ENCODE measurements at places on chromosomes 2 and 18. TPM values are rescaled to one million over a fixed set of nuclear protein-coding genes. Genes with fewer than 3 reads are reported as not detected.

The CMPK2 gene
- total RNA-seq, result 9.2 TPM

The GMCL1 gene
- 15.1 TPM for total RNA-seq

- no peak overlapping the region for H3K4me3 ChIP-seq
- no peaks in the 10 kb centered on the region for H3K36me3 ChIP-seq
- no peak for DNase-seq
These were observed 8.0 kb downstream of the SIX3 start for GRCh38 chr2:44949329-44950151.

GRCh38 chr2:18684206-18685038 lies 95.1 kb upstream of the NT5C1B start:
- no peak overlapping the region for H3K27ac ChIP-seq
- DNase-seq, result no peak
- H3K27me3 ChIP-seq, result no peaks in the 10 kb centered on the region
- H3K36me3 ChIP-seq, result no peaks in the 10 kb centered on the region
- H3K4me3 ChIP-seq, result no peak overlapping the region

The BCL2 gene
- total RNA-seq, result 64.8 TPM

GRCh38 chr2:112118148-112118547 lies 20.0 kb upstream of the FBLN7 start:
- no peak overlapping the region for H3K27ac ChIP-seq
- no peaks in the 10 kb centered on the region for H3K4me1 ChIP-seq
- H3K4me3 ChIP-seq, result no peak overlapping the region
- no peaks in the 10 kb centered on the region for H3K36me3 ChIP-seq
- no peak for DNase-seq
- H3K27me3 ChIP-seq, result no peaks in the 10 kb centered on the region

GRCh38 chr2:96926236-96926635 lies 56.4 kb upstream of the SEMA4C start:
- no peak overlapping the region for H3K27ac ChIP-seq
- H3K4me1 ChIP-seq, result no peaks in the 10 kb centered on the region
- H3K27me3 ChIP-seq, result no peaks in the 10 kb centered on the region
- DNase-seq, result no peak

DNA sequence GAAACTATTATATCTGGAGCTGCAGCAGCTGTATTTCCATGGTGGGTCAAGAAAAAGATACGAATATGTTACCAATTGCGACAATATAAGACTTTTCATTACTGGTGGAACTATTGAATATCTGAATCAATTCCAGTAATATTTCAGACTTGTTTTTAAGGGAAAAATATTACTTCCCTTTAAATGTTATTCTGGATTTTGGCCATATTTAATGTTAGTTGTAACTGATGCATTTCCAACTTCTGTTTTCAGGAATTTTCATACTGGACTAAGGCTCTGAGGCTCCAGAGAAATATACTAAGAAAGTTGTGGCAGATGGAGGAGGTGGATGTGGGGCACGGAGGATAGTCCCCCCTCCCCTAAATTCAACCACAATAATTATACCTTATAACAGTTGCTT lies 555.2 kb upstream of the SETBP1 start:
- H3K36me3 ChIP-seq, result no peaks in the 10 kb centered on the region
- no peak for DNase-seq
- no peak overlapping the region for H3K27ac ChIP-seq
- H3K4me1 ChIP-seq, result no peaks in the 10 kb centered on the region
- H3K4me3 ChIP-seq, result no peak overlapping the region

DNA sequence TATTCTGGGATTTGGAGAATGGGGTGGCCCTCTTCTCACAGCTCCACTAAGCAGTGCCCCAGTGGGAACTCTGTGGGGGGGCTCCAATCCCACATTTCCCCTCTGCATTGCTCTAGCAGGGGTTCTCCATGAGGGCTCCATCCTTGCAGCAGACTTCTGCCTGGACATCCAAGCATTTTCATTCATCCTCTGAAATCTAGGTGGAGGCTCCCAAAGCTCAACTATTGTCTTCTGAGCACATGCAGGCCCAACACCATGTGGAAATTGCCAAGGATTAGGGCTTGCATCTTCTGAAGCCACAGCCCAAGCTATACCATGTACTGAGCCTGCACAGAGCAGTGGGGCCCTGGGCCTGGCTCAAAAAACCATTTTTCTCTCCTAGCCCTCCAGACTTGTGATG lies 162.4 kb upstream of the CWC22 start:
- no peaks in the 10 kb centered on the region for H3K36me3 ChIP-seq
- DNase-seq, result no peak
- H3K27me3 ChIP-seq, result no peaks in the 10 kb centered on the region
- H3K4me3 ChIP-seq, result no peak overlapping the region

GRCh38 chr2:20446255-20446916 lies 488 bp upstream of the RHOB start:
- peak overlapping the region; percentile 86 for H3K4me3 ChIP-seq
- no peak for DNase-seq
- peaks cover 20% of the 10 kb centered on the region for H3K36me3 ChIP-seq
- H3K27ac ChIP-seq, result peak overlapping the region; percentile 98

DNA sequence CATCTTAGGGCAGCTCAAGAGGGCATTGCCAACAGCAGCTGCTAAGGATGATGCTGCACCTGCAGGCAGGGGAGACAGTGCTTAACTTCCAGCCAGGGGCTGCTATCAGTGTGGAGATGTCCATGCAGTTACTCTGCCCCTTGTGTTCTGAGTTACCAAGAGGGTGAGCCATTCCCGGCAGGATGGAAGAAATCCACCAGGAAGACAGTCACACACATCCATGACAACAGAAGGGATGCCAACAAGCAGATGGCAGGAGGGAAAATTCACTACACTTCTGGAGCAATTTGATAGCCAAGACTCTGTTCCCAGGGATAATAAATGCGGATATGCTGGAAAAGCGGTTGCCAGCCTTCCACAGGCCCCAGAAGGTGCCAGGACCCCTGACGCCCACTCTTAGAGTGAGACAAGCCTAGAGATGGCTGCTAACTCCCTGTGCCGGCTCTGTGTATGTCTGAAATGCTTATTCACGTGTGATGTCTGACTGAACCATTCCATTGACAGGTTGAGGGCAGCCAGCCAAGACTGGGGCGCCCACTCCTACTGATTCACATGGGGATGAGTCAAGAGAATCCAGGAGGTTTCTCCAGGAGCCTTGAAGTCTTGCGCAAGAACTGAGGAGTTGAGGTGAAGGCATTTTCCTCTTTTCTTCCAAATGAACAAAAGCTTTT lies 24.5 kb downstream of the LOXHD1 start:
- no peaks in the 10 kb centered on the region for H3K4me1 ChIP-seq
- H3K27me3 ChIP-seq, result no peaks in the 10 kb centered on the region
- no peak overlapping the region for H3K4me3 ChIP-seq

The B3GNT7 gene
- total RNA-seq, result 3.3 TPM

GRCh38 chr2:74863802-74864248 lies 29.9 kb downstream of the HK2 start:
- DNase-seq, result no peak
- H3K36me3 ChIP-seq, result no peaks in the 10 kb centered on the region
- H3K4me1 ChIP-seq, result no peaks in the 10 kb centered on the region
- no peaks in the 10 kb centered on the region for H3K27me3 ChIP-seq

GRCh38 chr2:80114812-80115211 lies 189.7 kb downstream of the LRRTM1 start:
- H3K4me3 ChIP-seq, result no peak overlapping the region
- H3K27me3 ChIP-seq, result no peaks in the 10 kb centered on the region
- H3K4me1 ChIP-seq, result no peaks in the 10 kb centered on the region
- H3K36me3 ChIP-seq, result no peaks in the 10 kb centered on the region
- H3K27ac ChIP-seq, result no peak overlapping the region
- DNase-seq, result no peak

The SPP2 gene
- not detected for total RNA-seq

The IDH1 gene
- total RNA-seq, result 45.7 TPM

DNA sequence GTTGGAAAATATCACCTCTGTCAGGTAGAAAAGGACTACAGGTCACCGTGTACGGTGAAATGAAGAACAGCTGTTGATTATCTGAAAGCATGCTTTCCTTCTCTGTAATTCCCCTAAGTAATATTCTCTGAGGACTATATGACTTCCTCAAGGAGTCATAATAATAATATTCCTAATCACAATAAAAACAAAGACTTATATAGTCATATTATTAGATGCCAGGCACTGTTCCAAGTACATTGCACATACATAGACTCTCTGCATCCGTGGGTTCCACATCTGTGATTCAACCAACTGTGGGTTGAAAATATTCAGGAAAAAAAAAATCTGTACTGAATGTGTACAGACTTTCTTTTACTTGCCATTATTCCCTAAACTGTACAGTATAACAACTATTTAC lies 512.4 kb upstream of the ID2 start:
- no peak overlapping the region for H3K4me3 ChIP-seq
- no peak for DNase-seq
- H3K27me3 ChIP-seq, result no peaks in the 10 kb centered on the region
- H3K36me3 ChIP-seq, result no peaks in the 10 kb centered on the region
- H3K27ac ChIP-seq, result no peak overlapping the region
- H3K4me1 ChIP-seq, result no peaks in the 10 kb centered on the region

DNA sequence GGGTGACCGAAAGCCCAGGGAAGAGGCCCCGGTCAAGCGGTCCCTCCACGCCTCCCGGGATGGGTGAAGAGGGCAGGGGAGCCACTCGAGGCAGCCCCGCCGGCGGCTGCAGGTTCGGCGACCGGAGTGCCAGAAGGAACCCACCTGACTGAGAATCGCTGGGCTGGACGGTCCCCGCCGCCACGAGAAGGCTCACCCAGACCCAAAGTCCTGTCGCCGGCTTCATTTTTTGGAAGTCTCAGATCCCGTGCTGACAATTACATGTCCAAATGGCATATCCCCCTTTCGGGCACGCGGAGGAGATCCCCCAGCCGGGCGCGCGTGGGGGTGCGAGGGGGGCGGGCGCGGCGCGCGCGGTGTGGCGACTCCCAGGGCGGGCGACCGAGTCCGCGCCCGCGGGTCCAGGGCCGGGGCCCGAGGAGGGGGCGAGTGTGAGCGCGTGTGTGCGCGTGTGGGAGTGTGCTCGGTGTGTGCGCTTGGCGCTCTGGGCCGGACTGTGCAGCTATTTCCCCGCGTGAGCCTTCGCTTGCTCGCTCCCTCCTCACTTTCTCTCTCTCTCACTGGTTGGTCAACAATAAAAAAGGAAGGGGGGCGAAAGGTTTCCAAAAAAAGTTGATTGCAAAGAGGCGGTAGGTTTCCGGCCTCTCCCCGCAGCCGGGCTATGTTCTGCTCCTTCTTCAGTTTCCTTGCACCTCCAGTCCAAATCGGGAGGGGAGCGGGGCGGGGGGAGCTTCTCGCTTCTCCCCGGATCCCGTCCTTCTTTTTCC lies at the start of gene ERBB4:
Gene ERBB4, minus strand, starts transcription at position 498 of the 767 bp plus-strand sequence. Its CDS starts 272 bp downstream, at position 226.
- peak within 1 kb of the TSS; percentile 57 for H3K4me3 ChIP-seq
- no peak within 1 kb of the TSS for H3K27ac ChIP-seq
- no peaks in the 10 kb centered on the region for H3K27me3 ChIP-seq

DNA sequence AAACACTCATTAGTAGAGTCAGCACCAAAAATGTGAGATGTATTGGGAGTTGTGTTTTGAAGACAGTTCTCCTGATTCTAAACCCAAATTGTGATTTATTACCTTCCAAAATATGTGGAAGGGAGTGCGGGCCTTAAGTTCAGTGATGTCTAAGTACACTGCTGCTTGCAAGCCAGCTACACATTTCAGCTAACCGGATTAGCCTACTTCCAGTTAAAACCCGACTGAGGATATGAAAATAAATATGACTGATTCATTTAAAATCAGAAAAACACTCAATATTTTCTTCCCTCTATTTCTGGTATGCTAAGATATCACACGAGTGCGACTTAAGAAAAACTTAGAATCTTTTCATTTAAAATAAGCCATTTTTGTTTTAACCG lies 907 bp downstream of the FHL2 start:
- no peak for DNase-seq
- peak overlapping the region; percentile 92 for H3K27ac ChIP-seq
- no peaks in the 10 kb centered on the region for H3K36me3 ChIP-seq
- H3K4me1 ChIP-seq, result no peaks in the 10 kb centered on the region
- H3K4me3 ChIP-seq, result peak overlapping the region; percentile 62

The SP140 gene
- total RNA-seq, result 1.1 TPM

The ALLC gene
- 5.7 TPM for total RNA-seq

GRCh38 chr2:118202707-118203303 lies 114.5 kb downstream of the INSIG2 start:
- DNase-seq, result peak; percentile 32
- H3K36me3 ChIP-seq, result no peaks in the 10 kb centered on the region
- no peak overlapping the region for H3K27ac ChIP-seq
- peaks cover 4% of the 10 kb centered on the region for H3K27me3 ChIP-seq
- no peaks in the 10 kb centered on the region for H3K4me1 ChIP-seq

- no peak overlapping the region for H3K4me3 ChIP-seq
- H3K27ac ChIP-seq, result no peak overlapping the region
- no peaks in the 10 kb centered on the region for H3K4me1 ChIP-seq
- DNase-seq, result no peak
- H3K27me3 ChIP-seq, result no peaks in the 10 kb centered on the region
- H3K36me3 ChIP-seq, result no peaks in the 10 kb centered on the region
These were observed 90.0 kb upstream of the HS6ST1 start for GRCh38 chr2:128408349-128409305.

The ATOH8 gene
- 133 TPM for total RNA-seq

DNA sequence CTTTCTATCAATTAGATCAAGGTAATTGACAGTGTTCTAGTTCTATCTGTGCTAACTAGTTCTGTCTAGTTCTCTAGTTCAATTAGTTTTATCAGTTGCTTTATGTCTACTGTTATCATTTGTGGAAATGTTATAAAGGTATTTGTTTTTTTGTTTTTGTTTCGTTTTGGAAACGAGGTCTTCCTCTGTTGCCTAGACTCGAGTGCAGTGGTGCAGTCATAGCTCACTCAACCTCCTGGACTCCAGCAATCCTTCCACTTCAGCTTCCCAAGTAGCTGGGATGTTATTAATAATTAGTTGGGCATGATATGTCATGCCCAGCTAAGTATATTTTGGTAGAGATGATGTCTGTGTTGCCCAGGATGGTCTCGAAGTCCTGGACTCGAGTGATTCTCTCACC lies 1682.8 kb upstream of the LRRTM1 start:
- no peak overlapping the region for H3K4me3 ChIP-seq
- H3K27ac ChIP-seq, result no peak overlapping the region
- DNase-seq, result no peak
- no peaks in the 10 kb centered on the region for H3K36me3 ChIP-seq
- H3K4me1 ChIP-seq, result no peaks in the 10 kb centered on the region

- DNase-seq, result no peak
- peak overlapping the region; percentile 64 for H3K27ac ChIP-seq
- no peak overlapping the region for H3K4me3 ChIP-seq
- H3K4me1 ChIP-seq, result no peaks in the 10 kb centered on the region
These were observed 119.5 kb upstream of the ZFP36L2 start for GRCh38 chr2:43345872-43346271.

DNA sequence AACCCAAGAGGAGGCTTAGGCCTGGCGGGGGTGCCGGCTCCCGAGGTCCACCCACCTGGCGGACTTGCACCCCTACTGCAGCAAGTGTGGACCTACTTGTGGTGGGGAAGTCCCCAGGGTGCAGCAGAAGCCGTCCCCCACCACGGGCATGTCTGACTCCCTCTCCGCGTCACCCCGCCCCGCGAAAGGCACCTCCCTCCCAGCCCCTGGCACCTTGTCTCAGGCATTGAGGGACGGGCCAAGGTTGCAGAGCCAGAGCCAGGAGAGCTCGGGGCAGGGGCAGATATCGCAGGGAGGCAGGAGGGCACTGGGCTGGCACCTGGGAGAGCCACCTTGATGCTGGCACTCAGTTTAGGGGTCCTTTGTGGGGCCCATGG lies 19.0 kb downstream of the CROCC2 start:
- H3K4me1 ChIP-seq, result no peaks in the 10 kb centered on the region
- H3K36me3 ChIP-seq, result no peaks in the 10 kb centered on the region
- H3K4me3 ChIP-seq, result no peak overlapping the region
- DNase-seq, result peak; percentile 11

All from tibial nerve (tissue), 4 donors.